ENCODE measurements at places on chromosomes 1 and 21.

GRCh38 chr1:145863282-145864018, 4.6 kb upstream of the PIAS3 start:
- DNase-seq = no peak

GRCh38 chr1:959731-960362, 537 bp upstream of the KLHL17 start:
- no peak for DNase-seq

DNA sequence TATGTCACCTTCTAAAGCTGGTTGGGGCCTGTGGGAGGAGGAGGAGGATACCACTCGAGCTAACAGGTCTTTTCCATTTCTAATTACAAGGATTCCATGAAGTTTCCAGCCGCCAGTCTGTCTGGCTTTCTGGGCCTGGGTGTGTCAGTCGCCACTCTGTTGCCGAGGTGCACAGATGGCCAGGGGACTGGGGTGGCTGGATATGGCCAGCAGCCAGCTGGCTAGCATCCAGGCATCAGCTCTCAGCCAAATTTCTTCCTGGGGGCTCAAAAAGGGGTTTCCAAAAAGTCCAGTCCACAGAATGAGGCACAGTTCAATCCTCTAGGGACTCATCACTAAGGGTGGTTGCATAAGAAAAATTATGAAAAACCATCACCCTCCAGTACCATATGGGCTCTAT, 32.4 kb downstream of the ITPKB start:
- DNase-seq = no peak

GRCh38 chr1:209249280-209249670, 334.2 kb upstream of the CAMK1G start:
- no peak for DNase-seq

- no peak for DNase-seq
Observed at GRCh38 chr1:55153031-55153430, 62.1 kb downstream of the USP24 start.

- no peak for DNase-seq
Observed at GRCh38 chr1:247701338-247701737, 15.1 kb downstream of the OR6F1 start.

DNA sequence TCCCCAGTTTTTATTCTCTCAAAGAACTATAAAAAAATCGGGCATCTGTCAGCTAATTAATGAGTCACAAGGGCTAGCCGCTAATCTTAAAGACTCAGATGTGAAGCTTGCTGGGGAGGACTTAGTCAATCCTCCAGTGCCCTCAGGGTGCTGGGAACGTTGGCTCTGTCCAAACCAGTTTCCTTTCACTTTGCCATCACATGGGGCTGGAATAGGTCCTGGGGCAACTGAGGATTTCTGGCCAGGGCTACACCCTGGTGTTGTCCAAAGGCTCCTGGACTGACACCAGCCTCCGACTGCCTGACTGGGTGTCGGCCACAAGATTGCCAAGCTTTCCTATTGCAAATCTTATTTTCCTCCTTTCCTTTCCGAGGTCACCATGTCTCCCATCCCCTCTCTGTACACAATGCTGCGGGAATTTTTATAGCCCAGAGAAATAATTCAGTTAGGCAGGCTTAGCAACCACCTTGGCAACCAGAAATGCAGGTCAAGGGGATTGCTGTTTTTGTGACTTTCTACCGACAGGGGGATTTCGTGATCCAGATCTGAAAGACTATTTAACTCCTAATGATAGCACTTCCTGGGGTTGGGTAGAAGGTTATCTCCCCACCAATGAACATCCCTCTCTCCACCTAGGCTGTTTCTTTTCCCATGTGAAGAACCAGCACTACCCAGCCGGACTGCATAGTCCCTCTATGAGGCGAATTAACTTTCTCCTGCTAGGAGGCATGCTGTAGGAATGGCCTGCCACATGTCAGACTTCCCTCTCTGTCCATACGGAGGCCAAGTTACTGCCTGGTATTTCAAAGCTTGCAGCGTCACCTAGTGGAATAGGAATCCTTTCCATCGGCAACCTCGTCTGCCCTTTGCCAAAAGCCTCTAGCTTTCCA, 29.9 kb upstream of the CTBS start:
- no peak for DNase-seq

- no peak for DNase-seq
Observed at GRCh38 chr1:54392401-54392800, 13.8 kb downstream of the SSBP3 start.

GRCh38 chr1:48214820-48215219, 7.7 kb upstream of the SLC5A9 start:
- DNase-seq = no peak
